ENCODE measurements at places on chromosomes 1 and 21. TPM values are rescaled to one million over a fixed set of nuclear protein-coding genes. Genes with fewer than 3 reads are reported as not detected.
A peak's percentile ranks its signal among the peaks of the same experiment; 100 is the strongest.

GRCh38 chr1:110617116-110617515 lies 11.0 kb upstream of the KCNA2 start:
- no peak for DNase-seq

GRCh38 chr1:25474439-25475047 lies 43.8 kb downstream of the MACO1 start:
- DNase-seq = no peak

GRCh38 chr1:182032251-182032650 lies 29.3 kb downstream of the ZNF648 start:
- peak; percentile 9 for DNase-seq

HPDL gene
- total RNA-seq = 3.1 TPM

HSD3B1 gene
- total RNA-seq = not detected
